ENCODE measurements at places on chromosomes 5 and 9.

- no peak for DNase-seq
Observed at GRCh38 chr5:131810510-131811249, 13.9 kb upstream of the FNIP1 start.

DNA sequence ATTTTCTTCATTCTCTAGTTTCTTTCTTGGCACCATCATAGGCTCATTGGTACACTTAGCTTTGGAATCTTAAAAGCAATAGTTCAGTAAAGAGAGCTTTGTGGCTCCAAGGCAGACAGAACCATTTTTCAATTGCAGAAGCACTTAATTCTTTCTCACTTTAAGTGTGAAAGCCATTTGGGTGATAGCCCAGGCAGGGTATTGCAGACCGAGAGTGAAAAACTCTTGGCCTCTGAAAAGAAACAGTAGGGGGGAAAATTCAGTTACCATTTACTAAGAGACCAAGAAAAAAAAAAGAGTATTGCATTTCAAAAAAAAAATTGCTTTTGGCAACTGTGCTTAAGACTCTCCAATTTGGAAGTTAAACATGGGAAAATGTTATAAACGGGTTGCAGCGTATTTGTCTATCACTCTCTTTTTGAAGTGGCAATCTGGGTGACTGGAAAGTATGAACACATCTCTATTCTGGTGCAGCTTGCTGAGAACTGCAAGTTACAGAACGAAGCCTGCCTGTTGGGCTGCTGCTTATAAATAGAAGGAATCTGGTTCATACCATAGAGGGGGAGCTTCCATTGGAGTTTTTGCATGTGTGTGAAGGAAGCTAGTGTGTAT lies 170.5 kb downstream of the TLE4 start:
- no peak for DNase-seq

DNA sequence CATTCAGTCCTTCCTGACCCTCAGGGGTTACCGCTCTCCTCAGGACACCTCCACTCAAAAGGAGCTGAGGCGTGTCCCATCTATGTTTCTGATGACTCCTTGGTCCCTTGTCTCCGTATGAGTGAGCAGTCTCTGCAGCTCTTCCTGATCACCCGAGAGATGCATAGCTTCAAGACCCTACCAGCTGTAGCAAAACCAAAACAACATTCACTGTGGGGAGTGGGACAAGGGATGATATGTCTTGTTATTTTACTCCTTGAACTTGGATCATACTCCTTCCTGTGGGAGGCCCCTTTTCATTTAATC lies 14.4 kb downstream of the GLDC start:
- DNase-seq: no peak

- DNase-seq: no peak
Observed at GRCh38 chr5:42242210-42242609, 181.0 kb upstream of the GHR start.

DNA sequence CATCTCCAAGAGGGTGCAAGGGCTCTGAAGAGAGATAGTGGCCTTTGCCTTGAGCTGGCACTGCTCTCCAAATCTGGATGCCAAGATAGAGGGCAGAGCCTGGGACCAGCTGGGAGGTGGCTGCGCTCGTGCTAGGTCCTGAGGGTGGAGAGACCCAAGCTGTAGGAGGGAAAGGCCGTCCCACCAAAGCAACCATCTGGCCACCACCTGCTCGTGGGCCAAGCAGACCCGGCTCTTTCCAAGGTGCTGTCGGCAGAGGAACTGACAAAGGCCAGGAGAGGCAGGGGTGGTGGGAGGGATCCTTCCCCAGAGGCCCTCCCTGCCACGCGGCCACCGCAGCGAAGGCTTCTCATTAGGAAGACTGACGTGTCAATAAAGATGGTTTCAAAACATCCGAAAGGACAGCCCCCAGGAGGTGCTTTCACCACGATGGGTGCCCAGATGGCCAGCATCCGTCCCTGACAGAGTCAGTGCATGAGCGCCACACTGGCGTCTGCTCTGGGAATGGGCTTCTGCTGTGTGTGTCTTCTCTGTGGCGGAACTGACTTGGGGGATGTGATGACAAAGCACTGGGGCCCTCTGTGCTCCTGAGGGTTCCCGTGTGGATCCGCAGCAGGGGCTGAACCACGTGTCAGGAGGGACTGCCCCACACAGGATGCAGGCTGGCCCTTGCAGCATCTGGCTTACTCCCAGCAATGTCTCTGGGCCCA lies 213.5 kb downstream of the FANCC start:
- no peak for DNase-seq

GRCh38 chr5:1547236-1547635 lies 23.5 kb upstream of the LPCAT1 start:
- no peak for DNase-seq

DNA sequence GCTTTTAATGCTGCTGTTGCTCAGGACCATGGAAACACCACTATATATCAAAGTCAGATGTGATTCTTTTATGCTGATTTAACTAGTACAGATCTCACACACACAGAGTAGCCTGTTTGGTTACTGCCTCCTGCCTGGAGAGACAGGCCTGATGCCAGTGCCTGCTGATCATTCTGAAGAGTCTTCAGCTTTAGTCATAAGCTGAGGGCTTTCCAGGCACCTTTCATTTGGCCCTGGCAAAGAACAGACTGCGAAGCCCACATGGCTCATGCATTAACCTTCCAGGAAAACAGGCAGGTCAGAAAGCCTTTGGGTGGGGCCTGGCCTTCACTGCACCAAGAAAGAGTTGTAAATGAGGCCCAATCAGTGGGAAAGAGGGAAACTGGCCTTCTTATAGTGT lies 144.7 kb downstream of the SAXO1 start:
- no peak for DNase-seq

DNA sequence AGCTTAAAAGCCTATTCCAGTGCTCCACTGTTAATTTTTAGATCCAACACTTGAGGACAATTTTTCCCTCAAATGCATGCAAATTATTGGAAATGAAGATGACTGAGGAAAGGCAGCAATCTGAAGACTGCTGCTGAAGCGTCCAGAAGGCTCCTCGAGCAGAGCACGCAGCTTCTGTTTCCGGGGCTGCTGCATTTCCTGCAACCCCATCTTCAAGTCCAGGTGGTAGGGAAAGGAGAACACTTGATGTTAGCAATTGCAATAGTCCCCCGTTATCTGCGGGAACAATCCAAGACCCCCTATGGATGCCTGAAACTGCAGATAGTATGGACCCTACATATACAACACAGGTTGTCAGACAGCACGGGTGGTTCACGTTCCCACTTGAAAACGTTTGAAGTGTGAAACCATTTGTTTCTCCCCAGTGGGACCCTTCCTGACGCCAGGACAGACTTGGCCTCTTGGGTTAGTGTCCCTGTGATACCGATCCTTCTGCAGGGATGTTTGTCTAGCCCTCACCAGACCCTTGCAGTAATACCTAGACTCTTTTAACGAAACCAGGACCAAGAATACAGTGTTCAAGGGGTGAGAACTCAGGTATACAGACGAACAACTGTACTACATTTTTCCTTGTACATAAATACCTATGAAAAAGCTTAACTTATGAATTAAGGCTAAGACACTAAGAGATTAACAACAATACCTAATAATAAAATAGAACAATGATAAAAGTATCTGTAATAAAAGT lies 152.3 kb downstream of the HSD17B3 start:
- DNase-seq: no peak

- DNase-seq: no peak
Observed at GRCh38 chr9:92196909-92197308, 81.7 kb upstream of the SPTLC1 start.

- DNase-seq: no peak
Observed at GRCh38 chr9:134962065-134962972, 44.6 kb upstream of the FCN1 start.

DNA sequence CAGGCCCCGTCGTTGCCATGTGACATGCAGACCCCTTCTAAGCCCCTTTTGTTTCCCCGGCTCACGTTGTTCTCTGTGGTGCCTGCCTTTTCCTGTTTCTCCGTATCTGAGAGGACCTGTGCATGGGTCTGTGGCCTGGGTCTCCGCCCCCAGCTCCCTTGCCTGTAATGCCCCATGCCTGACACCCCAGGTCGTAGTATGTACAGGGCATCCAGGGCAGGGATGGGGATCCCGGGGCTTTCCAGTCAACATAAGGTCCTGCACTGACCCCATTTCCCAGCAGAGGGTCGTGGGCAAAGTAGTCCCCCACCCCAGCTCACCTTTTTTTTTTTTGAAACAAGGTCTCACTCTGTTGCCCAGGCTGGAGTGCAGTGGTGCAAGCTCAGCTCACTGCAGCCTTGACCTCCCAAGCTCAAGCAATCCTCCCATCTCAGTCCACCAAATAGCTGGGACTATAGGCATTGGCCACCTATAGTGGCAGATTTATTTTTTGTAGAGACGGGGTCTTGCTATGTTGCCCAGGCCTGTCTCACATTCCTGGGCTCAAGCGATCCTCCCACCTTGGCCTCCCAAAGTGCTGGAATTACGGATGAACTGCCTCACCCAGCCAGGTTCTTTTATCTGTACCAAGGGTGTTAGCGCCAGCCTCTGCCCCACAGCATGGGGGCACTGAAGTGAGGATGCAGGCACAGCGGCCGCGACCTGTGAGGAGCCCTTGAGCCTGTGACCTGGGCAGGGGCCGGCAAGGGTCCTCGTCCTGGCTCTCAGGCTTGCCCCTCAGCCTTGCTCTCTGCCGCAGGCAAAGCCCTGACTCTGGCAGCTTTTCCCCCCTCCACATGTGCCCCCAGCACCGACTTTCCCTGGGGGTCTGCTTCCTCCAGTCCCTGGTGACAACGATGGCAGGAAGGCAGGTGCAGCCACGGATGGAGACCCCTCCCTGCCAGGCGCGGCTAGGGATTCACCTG lies 19.1 kb upstream of the QSOX2 start:
- DNase-seq: no peak

- DNase-seq: no peak
Observed at GRCh38 chr9:136691316-136692184, 4.3 kb upstream of the AGPAT2 start.

- DNase-seq: no peak
Observed at GRCh38 chr9:73183917-73184861, 32.5 kb downstream of the ANXA1 start.

- no peak for DNase-seq
Observed at GRCh38 chr5:173165177-173166016, 21.1 kb downstream of the BNIP1 start.

DNA sequence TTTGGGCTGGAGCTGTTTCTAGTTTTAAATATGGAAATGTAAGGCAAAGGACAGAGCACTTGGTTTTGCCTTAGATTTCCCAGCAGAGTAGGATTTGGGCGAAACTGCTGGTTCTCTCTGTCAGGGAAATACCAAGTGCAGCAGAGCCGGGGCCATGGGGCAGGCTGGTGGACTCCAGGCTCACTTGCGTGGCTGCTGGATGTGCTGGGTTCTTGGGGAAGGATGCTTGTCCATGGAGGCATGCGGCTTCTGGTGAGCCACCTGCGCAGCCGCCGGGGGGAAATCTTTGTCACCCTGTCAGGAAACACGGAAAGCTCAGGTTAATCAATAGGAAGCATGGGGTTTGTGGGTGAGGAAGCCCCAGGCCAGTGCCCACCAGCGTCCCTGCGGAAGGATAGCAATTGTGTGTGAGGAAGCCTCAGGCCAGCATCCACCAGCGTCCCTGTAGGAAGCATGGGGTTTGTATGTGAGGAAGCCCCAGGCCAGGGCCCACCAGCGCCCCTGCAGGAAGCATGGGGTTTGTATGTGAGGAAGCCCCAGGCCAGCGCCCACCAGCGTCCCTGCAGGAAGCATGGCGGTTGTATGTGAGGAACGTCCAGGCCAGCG lies 80.1 kb downstream of the DAP start:
- DNase-seq: no peak

GRCh38 chr9:134877541-134877940 lies 3.1 kb upstream of the FCN2 start:
- DNase-seq: no peak

GRCh38 chr5:147669169-147669869 lies 113.2 kb downstream of the JAKMIP2 start:
- DNase-seq: no peak
